Progenitor cell of endocrine pancreas (in vitro differentiated cells): ENCODE measurements at places on chromosomes 6 and 20.

GRCh38 chr20:14919501-14920081 is 582.2 kb upstream of the FLRT3 start:
- DNase-seq = peak; percentile 18

DNA sequence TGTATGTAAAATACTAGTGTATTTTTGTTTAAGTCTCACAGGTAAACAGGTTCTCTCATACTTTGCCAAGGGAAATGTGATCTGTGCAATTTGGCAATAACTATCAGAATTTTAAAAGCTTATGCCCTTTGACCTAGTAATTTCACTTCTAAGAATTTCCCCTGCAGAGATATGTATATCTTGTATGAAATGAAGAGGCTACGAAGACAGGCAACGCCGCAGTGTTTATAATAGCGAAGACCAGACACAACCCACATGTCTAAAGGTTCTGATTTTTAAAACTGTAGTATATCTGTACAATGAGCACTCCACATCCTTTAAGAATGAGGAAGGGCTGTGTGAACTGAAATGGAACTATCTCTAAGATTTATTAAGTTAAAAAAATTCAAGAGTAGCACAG is 7.5 kb downstream of the TRAF3IP2 start:
- DNase-seq = no peak

- peak; percentile 22 for DNase-seq
These were observed 16.1 kb upstream of the SLC17A3 start for GRCh38 chr6:25889877-25890853.

- no peak for DNase-seq
These were observed 186.2 kb downstream of the CDH26 start for GRCh38 chr20:60144404-60144803.
